ENCODE measurements at places on chromosomes 3 and 15.

DNA sequence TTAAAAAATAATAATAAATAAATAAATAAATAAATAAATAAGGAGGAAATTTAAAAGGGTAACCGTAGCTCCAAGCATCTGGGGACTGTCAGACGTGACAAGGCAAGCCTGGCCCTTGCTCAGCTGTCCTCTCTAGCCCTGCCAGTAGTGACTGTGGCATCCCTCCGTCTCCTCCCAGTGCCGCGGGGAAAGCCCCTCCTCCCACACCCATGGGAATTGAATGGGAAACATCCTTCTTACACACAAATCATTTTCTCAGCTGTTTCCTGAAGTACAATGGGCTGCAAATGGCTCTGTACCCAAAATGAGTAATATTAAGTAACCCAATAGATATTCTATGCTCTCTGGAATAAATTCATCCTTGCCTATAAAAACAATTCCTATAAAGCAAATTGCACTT, 101.6 kb upstream of the RAD18 start:
- DNase-seq, result no peak

GRCh38 chr15:67914537-67915460, 75.0 kb upstream of the RNU6-1 start:
- no peak for DNase-seq

DNA sequence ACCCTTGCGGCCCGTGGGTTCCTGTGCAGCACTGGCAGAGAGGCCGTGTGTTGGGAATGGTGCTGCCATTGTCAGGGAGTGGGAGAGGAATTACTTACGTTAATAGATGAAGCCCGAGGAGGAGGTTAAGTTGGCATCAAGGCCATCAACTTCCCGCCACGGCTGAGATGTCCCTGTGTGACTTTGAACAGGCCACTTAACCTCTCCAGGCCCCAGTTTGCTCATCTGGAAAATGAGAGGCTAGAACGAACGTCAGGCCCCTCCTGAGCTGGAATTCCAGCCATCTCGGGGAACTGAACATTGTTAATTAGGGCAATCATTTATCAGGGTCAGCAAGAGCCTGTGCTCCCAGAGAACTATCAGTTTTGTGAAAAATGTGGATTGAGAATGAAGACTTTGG, 91.4 kb upstream of the MYZAP start:
- no peak for DNase-seq

DNA sequence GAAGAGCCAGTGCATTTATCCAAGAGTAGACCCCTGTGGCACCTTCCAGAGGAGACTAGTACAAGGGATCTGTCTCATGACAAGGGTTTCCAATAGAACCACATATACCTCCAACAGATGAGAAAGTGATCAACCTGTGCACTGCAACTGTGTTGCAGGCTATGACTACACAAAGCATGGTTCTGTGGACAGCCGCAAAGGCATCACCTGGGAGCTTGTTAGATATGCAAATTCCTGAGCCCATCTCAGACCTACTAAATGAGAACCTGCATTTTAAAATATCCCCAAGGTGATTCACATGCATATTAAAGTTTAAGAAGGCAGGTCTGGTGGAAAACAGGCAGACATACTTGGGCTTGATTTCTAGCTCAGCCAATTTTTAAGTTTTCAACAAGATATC, 368.7 kb downstream of the FOXP1 start:
- DNase-seq, result no peak

- no peak for DNase-seq
These were observed 294.0 kb upstream of the ATP10A start for GRCh38 chr15:26157081-26157480.

DNA sequence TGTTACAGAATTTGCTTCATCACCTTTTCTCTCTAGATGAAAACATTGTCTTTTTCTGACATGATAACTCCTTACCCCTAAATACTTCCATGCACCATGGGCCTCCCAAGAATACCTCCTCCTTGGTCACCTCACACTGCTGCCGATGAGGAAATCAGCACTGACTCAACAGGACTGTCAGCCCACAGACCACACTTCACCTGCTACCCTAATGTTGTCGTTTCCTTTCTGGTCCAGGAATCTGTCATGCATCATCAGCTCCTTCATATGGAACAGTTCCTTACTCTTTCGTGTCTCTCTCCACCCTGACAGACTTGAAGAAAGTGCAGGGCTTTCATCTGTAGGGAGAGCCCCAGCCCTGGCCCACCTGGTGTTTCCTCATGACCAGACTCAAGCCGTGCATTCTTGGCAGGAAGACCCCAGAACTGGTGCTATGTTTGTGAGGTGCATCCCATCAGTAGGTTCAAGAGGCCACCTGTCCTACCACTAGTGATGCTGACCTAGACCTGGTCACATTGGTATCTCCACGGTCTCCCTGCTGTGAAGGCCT, 41.1 kb upstream of the PLXNA1 start:
- no peak for DNase-seq

GRCh38 chr3:12097971-12098370, 60.7 kb downstream of the TIMP4 start:
- no peak for DNase-seq

- no peak for DNase-seq
These were observed 70.9 kb downstream of the ANKRD28 start for GRCh38 chr3:15726881-15727280.

- no peak for DNase-seq
These were observed 72.3 kb downstream of the THSD4 start for GRCh38 chr15:71187526-71187925.

- no peak for DNase-seq
These were observed 3.0 kb downstream of the ATP13A3 start for GRCh38 chr3:194483850-194484249.

DNA sequence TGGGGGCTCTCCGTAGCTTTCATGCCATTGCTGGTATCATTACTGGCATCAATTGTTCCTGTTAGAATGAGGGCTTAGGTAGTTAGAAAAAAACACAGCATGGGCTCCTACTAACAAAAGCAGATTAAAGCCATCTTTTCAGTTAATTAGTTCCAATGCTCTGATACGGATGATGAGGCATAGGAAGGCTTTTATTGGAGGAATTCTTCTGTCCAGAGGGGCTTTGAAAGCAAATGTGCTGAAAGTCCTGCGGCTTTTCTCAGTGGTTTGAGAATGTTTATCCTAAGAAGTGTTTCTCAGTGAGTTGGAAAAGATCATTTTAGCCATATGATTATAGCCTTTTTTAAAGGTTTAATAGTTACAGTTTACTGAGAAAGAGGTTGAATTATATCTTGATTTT, 198.5 kb downstream of the THSD4 start:
- DNase-seq, result no peak

DNA sequence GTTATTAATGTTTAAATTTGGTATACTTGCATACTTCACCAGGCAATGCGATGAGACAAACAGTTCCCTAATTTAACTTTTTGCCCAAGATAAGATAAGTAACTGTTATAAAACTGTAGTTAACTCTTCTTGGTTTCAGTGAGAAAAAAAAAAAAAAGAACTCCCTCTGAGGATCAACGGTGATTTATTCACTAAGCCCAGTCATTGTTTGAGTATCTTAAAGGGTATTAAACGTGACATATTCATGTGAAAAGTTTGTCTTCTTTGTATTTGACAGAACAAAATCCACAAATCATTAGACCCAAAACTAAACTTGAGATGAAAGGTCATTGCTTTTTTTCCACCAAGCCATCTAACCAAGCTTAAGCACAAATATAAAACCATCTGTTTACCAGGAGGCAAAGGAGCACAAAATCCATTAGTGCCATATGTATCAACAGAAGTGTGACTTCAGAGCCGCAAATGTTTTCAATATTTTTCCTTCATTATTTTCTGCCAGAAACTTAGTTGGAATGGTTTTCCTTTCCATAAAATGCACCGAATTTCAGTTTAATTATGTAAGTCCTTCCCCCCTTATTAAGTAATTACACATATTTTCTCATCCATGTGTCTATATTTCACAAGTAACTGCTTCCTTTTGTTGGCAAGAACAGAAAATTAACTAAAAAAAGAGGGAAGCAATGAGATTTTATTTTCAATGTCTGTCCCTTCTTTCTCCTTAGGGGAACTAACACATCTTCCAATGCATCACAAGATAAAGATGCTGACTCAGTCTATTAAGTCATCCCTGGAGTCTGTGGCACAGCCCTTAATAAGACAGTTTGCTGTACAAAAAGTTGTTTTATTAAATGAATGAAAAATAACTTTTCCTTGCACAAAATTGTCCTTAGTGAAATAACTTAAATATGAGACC, 92.2 kb upstream of the RAP2B start:
- DNase-seq, result no peak

DNA sequence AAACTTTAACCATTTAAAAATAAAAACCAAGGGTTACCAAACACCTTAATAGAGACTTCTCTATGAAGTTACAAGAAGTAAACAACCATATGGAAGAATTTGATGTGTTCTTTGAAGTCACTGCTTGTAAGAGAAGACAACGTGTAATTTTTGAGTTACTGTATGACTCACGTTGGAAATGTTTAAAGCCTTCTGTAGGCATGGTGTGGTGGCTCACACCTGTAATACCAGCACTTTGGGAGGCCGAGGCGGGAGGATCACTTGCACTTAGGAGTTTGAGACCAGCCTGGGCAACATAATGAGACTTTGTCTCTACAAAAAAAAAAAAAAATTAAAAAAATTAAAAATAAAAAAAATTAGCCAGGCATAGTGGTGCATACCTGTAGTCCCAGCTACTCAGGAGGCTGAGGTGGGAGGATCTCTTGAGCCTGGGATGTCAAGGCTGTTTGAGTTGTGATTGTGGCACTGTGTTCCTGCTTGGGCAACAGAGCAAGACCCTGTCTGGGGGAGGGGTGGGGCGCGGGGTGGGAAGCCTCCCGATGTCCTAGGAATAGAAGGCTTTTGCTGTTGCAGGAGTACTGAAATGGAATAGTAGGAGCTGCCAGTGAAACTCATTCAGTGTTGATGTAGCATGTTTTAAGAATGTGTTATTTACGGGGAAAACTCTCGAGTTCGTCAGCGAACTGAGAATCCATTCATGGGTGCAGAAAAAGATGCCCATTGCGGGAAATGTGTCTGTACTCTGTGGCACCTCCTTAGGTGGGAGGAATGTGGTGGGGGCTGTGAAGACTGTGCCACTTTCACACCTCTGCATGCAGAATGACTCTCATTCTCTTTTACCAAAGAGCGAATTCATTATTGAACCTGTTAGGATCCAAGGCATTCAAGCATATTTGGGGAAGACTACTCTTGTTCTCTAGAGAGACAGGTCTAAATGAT, 134.2 kb downstream of the FNDC3B start:
- no peak for DNase-seq

Measured in activated T-helper 1 cell treated with Interleukin-2 at 50 U/mL for 16 hours (primary cell).